KG1 (cell line): ENCODE measurements at places on chromosomes 7 and 10.

DNA sequence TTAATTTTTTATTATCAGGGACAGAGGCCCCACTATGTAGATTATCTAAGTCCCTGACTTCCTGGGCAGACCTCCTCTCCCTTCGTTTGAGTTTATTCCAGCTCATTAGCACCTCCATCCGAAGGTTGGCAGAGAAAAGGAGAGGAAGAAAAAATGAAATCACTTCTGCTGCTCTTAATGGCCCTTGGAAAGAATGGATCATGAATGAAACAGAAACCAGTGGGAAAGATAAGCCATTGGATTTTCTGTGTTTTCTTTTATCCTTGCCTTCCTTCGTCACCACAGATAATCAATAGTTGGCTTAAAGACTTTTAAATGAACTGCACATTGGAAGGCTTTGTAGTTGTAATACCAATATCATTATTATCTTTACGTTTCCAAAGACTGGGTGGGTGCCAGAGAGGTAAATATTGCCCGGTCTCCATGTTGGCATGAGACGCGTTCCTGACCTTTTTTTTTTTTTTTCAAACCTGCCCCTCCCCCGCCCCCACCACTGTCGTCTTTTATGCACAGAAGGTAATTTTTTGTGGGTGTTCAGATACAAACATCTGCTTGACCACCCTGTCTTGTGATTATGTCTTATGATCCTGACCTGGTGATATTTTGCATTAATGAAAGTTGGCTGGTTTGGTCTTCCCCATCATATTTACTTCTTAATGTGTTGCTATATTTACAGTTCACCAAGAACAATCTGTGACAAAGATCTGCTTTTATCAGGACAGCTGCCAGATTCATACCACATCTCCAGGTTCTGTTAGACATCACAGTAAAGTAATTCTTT is 116.8 kb downstream of the ARID5B start:
- no peak for DNase-seq

DNA sequence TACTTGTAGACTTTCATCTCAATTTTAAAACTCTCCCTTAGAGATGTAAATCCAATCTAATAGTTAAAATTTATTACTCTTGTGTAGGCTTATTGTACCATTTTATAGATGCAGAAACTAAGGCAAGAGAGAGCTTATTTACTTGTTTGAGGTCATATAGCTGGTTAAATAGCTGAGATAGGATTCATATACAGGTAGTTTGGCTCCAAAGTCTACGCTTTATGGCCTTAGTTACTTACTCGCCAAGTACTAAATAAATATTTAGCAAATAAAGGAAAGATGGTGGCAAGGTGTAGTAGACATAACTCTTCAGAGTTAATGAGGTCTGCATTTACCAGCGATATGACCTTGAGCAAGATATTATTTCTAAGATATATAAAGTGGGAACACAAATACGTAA is 86.8 kb downstream of the HBP1 start:
- no peak for DNase-seq

- no peak for DNase-seq
Measured at GRCh38 chr10:59706851-59707797, 2.5 kb downstream of the SLC16A9 start.

DNA sequence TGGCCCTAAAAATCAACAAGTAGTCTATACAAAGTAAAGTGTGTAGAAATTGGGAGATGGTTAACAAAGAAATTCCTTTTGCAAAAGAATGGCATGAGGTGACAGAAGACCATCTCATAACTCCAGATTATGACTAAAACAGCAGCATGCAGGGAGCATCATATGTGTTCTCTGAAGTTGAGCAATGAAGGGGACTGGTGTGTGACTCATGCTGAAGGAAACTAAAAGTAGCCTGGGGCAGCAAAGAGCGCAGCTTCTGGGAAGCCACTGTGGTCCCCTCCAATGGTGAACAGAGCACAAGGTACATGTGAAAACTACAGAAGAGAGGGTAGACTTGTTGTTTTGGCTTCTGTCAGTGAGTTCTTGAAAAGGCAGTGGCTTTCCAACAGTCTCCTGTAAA is 133.4 kb downstream of the MACC1 start:
- DNase-seq, result no peak

- no peak for DNase-seq
Measured at GRCh38 chr10:78042058-78042751, 8.5 kb downstream of the RPS24 start.
